Hematopoietic multipotent progenitor cell treated with erythropoietin and hydrocortisone succinate and interleukin-3 and kit ligand, for 15 days (in vitro differentiated cells): ENCODE measurements at places on chromosomes 7 and 10.

- no peak for DNase-seq
These were observed 1148.5 kb upstream of the CELF2 start for GRCh38 chr10:9869205-9869604.

DNA sequence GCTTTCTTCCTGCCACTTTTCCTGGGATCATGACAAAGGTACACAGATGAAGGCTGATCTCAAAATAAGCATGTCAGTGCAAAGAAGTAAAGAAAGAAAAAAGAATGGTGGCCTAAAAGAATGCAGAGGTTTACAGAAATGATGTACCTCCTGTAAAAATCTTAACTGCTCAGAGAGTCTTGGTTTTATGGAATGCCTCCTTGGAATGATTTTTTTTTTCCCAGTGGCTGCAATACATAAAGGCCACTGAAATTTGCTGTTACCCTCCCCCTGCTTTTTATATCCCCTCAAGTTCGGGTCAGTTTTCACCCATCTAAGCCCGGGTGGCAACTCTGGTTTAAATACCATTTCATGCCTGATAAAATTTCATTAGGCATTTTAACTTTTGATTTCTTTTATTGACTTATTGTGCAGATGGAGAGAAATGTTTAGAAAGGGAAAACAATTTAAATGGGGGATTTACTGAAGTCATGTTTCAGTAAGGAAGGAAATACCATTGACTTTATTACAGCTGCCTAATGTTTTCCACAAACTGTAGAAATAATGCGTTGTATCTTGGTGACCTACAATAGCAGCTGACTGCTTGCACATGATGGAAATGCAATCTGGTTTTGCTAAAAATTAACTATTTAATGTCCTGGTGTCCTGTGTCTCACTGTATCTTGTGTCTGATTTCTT, 102.5 kb downstream of the SAMD9 start:
- DNase-seq = no peak

DNA sequence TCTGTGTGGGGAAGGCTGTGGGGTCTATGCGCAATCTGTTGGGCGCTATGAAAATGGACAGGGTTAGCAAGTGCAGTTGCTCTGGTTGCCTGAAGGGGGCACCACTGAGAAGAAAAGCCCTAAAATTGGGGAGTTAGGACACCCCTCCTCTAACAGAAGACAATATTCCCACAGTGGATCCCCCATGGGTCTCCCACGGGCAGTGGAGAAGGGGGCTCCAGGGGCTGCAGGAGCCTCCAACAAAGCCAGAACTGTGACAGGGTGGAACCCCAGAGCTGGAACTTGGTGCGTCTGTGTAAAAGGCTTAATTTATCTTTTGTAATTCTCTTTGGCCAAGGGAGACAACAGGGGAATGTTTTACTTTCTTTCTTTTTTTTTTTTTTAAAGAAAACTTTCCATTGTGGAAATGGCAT, 12.5 kb upstream of the COL13A1 start:
- peak; percentile 12 for DNase-seq

DNA sequence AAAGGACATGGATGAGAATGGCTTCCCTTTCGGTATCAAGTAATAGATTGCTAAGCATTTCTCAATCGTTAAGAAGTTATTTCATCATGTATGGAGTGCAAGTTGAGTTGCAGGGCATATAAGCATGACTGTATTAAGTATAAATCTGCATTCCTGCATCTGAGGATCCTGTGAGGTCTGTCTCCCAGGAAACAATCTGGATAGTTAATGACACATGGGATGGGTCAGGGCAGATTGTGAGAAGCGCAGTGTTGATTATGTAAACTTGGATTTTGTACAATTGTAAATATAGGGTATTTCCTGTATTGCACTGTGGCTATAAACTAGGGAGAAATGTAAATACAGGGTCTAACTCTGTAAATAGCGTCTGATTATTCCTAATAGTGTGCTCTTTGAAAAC, 102.6 kb downstream of the PLXDC2 start:
- no peak for DNase-seq

DNA sequence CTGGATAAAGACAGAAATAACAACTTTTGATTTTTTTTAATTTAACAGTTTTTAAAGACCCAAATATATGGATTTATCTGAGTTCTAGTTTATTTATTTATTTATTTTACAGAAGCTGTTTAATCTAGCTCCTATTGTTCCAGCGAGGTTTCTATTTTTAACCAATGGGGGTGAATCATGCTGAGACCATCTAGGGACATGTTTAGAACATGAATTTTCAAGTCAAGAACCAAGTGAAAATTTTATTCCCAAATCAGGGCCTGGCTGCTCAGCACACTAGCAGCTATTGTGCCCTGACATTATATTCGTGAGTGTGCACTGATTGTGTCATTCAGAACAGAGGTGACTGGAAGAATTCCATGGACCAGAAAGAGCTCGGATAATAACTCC, 24.6 kb upstream of the MPP7 start:
- DNase-seq = no peak
